ENCODE measurements at places on chromosomes 5 and 9. TPM values are rescaled to one million over a fixed set of nuclear protein-coding genes. Genes with fewer than 3 reads are reported as not detected.

Gene AGXT2
- total RNA-seq: not detected

Gene CLTB
- 89.4 TPM for total RNA-seq

Gene GLRX
- total RNA-seq: 49.9 TPM

Gene KDM3B
- 44.4 TPM for total RNA-seq

Gene MYO10
- 39.6 TPM for total RNA-seq

Gene TLX3
- total RNA-seq: not detected

Gene RETREG1
- 6.6 TPM for total RNA-seq

Gene PCDHB12
- total RNA-seq: under 0.01 TPM

Gene DNM1
- total RNA-seq: 20.7 TPM

Gene PCDH12
- total RNA-seq: 0.11 TPM

Gene SLC6A19
- total RNA-seq: not detected
